ENCODE measurements at places on chromosomes 6 and 20. TPM values are rescaled to one million over a fixed set of nuclear protein-coding genes. Genes with fewer than 3 reads are reported as not detected.

Gene MARCKS
- total RNA-seq, result 146 TPM

Gene TMEM181
- total RNA-seq, result 17.2 TPM

Gene ANKEF1
- total RNA-seq, result 1.0 TPM

Gene GFRAL
- total RNA-seq, result under 0.01 TPM

Gene PTPRA
- total RNA-seq, result 93.4 TPM

Gene BNIP5
- total RNA-seq, result not detected

Gene LY6G6C
- not detected for total RNA-seq

Gene SLC32A1
- total RNA-seq, result not detected

Gene TREML2
- under 0.01 TPM for total RNA-seq

Gene DNMT3B
- total RNA-seq, result 2.1 TPM
